Adrenal gland (tissue), 19 donors: ENCODE measurements at places on chromosomes 11 and 22. TPM values are rescaled to one million over a fixed set of nuclear protein-coding genes. Genes with fewer than 3 reads are reported as not detected.

- no peak for DNase-seq
- no peak overlapping the region for H3K4me3 ChIP-seq
- H3K36me3 ChIP-seq: peaks cover 92% of the 10 kb centered on the region
- H3K27me3 ChIP-seq: no peaks in the 10 kb centered on the region
- H3K27ac ChIP-seq: no peak overlapping the region
Observed at GRCh38 chr22:17597217-17597616, 31.3 kb downstream of the ATP6V1E1 start.

The FAM83F gene
- 0.09 TPM for polyA plus RNA-seq

- no peak overlapping the region for H3K27ac ChIP-seq
- DNase-seq: no peak
- no peaks in the 10 kb centered on the region for H3K4me1 ChIP-seq
Observed at GRCh38 chr11:134380229-134380628, 31.8 kb downstream of the B3GAT1 start.

DNA sequence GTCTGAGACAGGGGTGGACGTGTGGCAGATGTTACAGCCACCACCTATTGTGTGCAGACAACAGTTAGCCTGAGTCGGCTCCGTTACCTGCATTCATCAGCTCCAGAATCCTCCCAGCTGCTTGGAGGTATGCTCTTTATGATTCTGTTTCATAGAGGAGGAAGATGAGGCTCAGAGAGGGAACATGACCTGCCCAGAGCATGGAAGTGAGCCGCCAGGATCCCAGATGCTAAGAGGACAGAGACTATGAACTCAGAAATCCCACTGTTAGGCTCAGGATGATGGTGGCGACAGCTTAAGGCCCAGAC lies 1.5 kb downstream of the EMID1 start:
- H3K27ac ChIP-seq: no peak overlapping the region
- H3K4me1 ChIP-seq: peaks cover 3% of the 10 kb centered on the region

The NEFH gene
- 11.9 TPM for polyA plus RNA-seq

- no peaks in the 10 kb centered on the region for H3K27me3 ChIP-seq
- no peaks in the 10 kb centered on the region for H3K36me3 ChIP-seq
- H3K27ac ChIP-seq: peak overlapping the region; percentile 88
- no peak for DNase-seq
- H3K4me3 ChIP-seq: no peak overlapping the region
Observed at GRCh38 chr11:111933872-111934271, 3.3 kb upstream of the DIXDC1 start.

DNA sequence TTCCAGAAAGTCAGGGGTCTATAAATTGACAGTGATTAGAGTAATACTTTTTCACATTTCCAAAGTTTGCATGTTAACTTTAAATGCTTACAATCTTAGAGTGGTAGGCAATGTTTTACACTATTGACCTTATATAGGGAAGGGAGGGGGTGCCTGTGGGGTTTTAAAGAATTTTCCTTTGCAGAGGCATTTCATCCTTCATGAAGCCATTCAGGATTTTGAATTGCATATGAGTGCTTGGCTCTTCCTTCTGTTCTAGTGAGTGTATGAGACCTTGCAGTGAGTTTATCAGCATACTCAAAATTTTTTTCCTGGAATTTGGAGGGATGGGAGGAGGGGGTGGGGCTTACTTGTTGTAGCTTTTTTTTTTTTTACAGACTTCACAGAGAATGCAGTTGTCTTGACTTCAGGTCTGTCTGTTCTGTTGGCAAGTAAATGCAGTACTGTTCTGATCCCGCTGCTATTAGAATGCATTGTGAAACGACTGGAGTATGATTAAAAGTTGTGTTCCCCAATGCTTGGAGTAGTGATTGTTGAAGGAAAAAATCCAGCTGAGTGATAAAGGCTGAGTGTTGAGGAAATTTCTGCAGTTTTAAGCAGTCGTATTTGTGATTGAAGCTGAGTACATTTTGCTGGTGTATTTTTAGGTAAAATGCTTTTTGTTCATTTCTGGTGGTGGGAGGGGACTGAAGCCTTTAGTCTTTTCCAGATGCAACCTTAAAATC lies 5.3 kb downstream of the MALAT1 start:
- H3K27ac ChIP-seq: peak overlapping the region; percentile 97
- H3K36me3 ChIP-seq: no peaks in the 10 kb centered on the region
- H3K27me3 ChIP-seq: no peaks in the 10 kb centered on the region
- no peak overlapping the region for H3K4me3 ChIP-seq
- peak; percentile 35 for DNase-seq

The HINFP gene
- polyA plus RNA-seq: 24.0 TPM

The SYCE3 gene
- 0.81 TPM for polyA plus RNA-seq

The OR8G5 gene
- not detected for polyA plus RNA-seq

- no peak overlapping the region for H3K4me3 ChIP-seq
- H3K36me3 ChIP-seq: no peaks in the 10 kb centered on the region
- DNase-seq: no peak
- no peaks in the 10 kb centered on the region for H3K4me1 ChIP-seq
- H3K27ac ChIP-seq: no peak overlapping the region
Observed at GRCh38 chr22:47367107-47367690, 604.7 kb downstream of the TBC1D22A start.

The GLB1L3 gene
- polyA plus RNA-seq: 0.51 TPM

- DNase-seq: no peak
- H3K27ac ChIP-seq: no peak overlapping the region
- no peak overlapping the region for H3K4me3 ChIP-seq
Observed at GRCh38 chr22:34356481-34356880, 436.2 kb upstream of the LARGE1 start.

GRCh38 chr11:33897761-33898375 lies 6.0 kb upstream of the LMO2 start:
- H3K4me3 ChIP-seq: no peak overlapping the region
- no peaks in the 10 kb centered on the region for H3K27me3 ChIP-seq
- H3K36me3 ChIP-seq: no peaks in the 10 kb centered on the region
- DNase-seq: no peak
- H3K4me1 ChIP-seq: peaks cover 17% of the 10 kb centered on the region

The RFPL2 gene
- 0.24 TPM for polyA plus RNA-seq

The RBFOX2 gene
- polyA plus RNA-seq: 15.7 TPM
